Diencephalon (tissue), 1 donor: ENCODE measurements at places on chromosomes 3 and 15. TPM values are rescaled to one million over a fixed set of nuclear protein-coding genes. Genes with fewer than 3 reads are reported as not detected.

HES1 gene
- total RNA-seq: 23.1 TPM

BLM gene
- total RNA-seq: 13.6 TPM

GHRL gene
- total RNA-seq: not detected

ZBTB20 gene
- total RNA-seq: 61.1 TPM

GUCA1C gene
- not detected for total RNA-seq

RYK gene
- total RNA-seq: 86.3 TPM

SLC15A2 gene
- total RNA-seq: 29.5 TPM

CRABP1 gene
- 37.6 TPM for total RNA-seq

IFRD2 gene
- 18.5 TPM for total RNA-seq

SIDT1 gene
- total RNA-seq: 19.6 TPM

DUOXA2 gene
- total RNA-seq: not detected

IFT57 gene
- 57.7 TPM for total RNA-seq

ATP13A5 gene
- 0.92 TPM for total RNA-seq

P3H2 gene
- total RNA-seq: 2.3 TPM

CLSTN2 gene
- total RNA-seq: 36.7 TPM

IL17RE gene
- total RNA-seq: 1.4 TPM

GOLGA8G gene
- total RNA-seq: not detected

CKMT1A gene
- total RNA-seq: 19.6 TPM

AMT gene
- total RNA-seq: 3.9 TPM

LRRC34 gene
- 24.5 TPM for total RNA-seq

SEMA3F gene
- 7.8 TPM for total RNA-seq

MNS1 gene
- total RNA-seq: 4.8 TPM

IGF1R gene
- 27.5 TPM for total RNA-seq

ARPIN gene
- 24.5 TPM for total RNA-seq

EPHB3 gene
- 20.5 TPM for total RNA-seq

FRMD5 gene
- total RNA-seq: 27.9 TPM

SLC9C1 gene
- total RNA-seq: 0.23 TPM
